Kidney (tissue), 22 donors: ENCODE measurements at places on chromosomes 16 and 17. TPM values are rescaled to one million over a fixed set of nuclear protein-coding genes. Genes with fewer than 3 reads are reported as not detected.

The SLC13A2 gene
- total RNA-seq: 1.1 TPM

The GNAO1 gene
- total RNA-seq: 4.3 TPM

The CD7 gene
- total RNA-seq: 9.2 TPM

The MAP2K3 gene
- total RNA-seq: 44.0 TPM

The RAC3 gene
- 2.6 TPM for total RNA-seq

The DNAI2 gene
- 0.22 TPM for total RNA-seq

The ZP2 gene
- not detected for total RNA-seq

The GJD3 gene
- 2.6 TPM for total RNA-seq

The KCNH6 gene
- 0.57 TPM for total RNA-seq

The DPEP3 gene
- 0.19 TPM for total RNA-seq

The EPX gene
- total RNA-seq: 0.19 TPM
